Cardiac fibroblast (primary cell): ENCODE measurements at places on chromosomes 3 and 15.
A peak's percentile ranks its signal among the peaks of the same experiment; 100 is the strongest.

- DNase-seq: peak; percentile 58
These were observed 37.8 kb upstream of the MED12L start for GRCh38 chr3:151047636-151048035.

GRCh38 chr3:134317106-134317947, 56.9 kb downstream of the AMOTL2 start:
- peak; percentile 53 for DNase-seq

DNA sequence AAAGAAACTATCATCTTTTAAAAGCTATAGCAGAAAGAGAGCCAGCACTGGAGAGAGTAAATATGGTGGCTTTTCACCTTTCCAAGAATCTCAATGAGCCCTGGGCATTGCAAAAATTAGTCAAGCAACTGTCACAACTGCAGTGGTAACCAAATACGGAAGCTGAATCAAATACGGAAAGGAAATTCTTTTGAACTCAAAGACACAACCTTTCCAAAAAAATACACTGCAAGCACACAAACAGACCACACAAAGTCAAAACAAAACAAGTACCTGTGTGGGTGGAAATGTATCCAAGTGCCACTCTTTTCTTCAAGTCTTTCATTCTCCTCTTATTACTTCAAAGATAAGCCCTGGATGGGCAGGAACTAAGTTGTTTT, 17.6 kb downstream of the VGLL4 start:
- no peak for DNase-seq

DNA sequence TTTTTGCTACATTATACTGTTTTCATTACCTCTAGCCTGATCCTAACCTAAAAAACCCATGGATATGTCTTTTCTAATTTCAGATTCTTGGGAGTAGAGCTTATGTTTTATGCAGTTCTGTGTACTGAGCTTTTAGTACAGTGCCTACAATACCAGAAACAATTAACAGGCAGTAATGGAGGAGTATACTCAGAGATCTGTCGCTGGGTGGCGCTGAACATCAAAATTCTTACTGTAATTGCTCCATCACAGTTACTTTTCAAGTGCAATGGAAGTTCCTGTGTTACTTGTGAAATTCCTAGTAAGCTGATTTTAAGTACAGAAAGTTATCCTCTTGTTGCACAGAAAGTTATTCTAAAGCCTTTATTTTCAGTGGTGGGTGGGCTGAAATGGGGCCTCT, 66.9 kb downstream of the RNF13 start:
- DNase-seq: peak; percentile 83

GRCh38 chr15:56969265-56969895, 50.9 kb downstream of the TCF12 start:
- DNase-seq: no peak

GRCh38 chr3:35864871-35865270, 225.5 kb downstream of the ARPP21 start:
- DNase-seq: no peak

DNA sequence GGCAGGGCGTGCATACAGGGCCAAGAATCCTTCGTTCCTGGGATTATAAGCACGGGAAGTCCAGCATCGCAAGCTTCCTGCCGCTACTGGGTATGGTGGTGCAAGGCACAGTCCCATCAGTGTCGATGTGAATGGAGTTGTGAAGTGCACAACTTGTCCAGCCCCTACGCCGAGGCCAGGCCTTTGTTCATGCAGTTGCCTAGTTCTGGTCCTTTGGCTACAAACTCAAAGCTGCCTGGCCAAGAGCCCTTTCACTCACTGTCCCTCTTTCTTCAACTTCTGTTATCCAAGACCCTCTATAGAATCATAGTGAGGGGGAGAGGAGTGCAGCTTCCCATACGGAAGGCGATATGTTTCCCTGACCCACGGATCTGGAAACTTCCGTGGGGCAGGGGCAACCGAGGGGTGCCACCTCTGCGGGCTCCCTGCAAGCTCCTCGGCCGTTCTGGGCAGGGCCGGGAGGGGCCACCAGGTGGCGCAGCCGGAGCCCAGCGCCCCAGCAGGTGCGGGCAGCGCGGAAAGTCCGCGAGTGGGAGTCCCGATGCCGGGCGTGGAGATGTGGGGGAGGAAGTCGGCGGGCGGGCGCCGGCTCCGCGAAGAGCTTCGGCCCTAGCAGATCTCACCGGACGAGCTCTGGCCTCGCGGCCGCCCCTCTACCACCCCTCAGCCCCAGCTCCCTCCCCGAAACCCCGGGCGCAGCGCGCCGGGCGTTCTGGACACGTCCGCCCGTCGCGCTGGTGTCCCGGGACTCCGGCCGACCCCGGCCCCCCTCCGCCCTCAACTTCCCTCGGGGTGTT, 693 bp downstream of the RASGRP1 start:
- peak; percentile 42 for DNase-seq

DNA sequence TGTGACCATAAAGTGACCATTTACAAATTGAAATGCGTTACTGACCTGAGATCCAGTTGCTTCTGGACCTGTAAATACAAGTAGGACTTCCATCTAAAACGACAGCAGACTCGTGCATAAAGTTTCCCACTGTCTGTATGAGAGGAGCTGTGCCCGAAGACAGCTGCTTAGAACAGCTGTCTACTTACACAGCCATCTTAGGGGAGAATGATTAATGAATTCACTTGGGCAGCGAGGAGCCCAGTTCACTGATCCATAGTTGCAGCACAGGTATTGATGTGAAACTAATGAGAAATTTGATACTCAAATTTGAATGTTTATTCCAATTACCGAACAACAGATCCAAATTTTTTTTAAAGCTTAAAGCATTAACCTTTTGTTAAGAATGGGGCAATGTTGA, 748.1 kb downstream of the NR2F2 start:
- no peak for DNase-seq

DNA sequence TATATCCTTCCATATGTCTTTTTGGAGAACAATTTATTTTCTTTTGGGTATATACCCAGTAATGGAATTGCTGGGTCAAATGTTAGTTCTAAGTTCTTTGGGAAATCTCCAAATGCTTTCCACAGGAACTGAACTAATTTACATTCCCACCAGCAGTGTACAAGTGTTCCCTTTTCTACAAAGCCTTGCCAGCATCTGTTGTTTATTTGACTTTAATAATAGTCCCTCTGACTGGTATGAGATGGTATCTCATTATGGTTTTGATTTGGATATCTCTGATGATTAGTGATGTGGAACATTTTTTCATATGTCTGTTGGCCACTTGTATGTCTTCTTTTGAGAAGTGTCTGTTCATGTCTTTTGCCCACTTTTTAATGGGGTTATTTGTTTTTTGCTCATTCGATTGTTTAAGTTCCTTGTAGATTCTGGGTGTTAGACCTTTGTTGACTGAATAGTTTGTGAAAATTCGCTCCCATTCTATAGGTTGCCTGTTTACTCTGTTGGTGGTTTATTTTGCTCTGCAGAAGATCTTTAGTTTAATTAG, 48.4 kb downstream of the TMEM45A start:
- DNase-seq: no peak

- peak; percentile 97 for DNase-seq
These were observed 462.4 kb upstream of the THBS1 start for GRCh38 chr15:39118510-39118909.

DNA sequence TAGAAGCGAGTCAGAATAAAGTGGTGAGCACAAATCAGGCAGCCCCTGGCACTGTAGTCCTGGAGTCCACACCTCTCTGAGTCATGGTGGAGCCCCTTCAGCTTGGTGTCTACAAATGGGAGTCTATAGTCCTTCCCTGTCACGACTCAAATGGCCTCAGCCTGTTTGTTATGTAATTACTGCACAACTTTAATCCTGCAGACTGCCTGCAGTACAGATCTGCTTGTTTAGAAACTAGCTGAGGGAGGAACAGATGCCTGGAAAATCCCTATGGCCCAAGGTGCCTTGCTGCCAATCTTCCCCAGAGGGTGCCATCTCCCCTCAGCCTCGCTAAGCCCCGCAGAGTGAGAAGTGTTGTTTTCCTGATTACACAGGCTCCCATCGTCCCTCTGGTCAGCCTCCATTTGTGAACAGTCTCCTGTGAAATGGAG, 3.9 kb upstream of the CXCR6 start:
- no peak for DNase-seq

- no peak for DNase-seq
These were observed 129.2 kb upstream of the PLXND1 start for GRCh38 chr3:129735638-129736037.

DNA sequence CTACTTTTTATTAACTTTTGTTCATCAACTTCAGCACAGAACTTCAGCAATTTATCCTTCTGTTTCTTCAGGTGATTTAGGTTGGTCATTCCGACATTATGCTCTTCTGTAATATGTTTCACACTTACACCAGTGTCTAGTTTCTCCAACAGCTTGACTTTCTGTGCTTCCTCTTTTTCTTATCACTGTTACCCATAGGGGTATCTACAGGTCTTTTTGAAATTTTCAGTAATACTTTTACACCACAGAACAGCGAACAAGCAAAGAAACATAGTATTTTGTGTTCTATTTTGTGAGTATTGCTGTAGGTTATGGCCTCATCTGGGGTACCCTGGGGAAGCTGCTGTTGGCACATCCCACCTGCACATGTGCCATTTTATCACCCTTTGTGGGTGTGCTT, 260.7 kb downstream of the NSUN3 start:
- DNase-seq: no peak

GRCh38 chr3:170132335-170132734, 49.2 kb downstream of the PHC3 start:
- peak; percentile 28 for DNase-seq

- DNase-seq: no peak
These were observed 58.6 kb upstream of the SLC12A8 start for GRCh38 chr3:125271127-125271526.

DNA sequence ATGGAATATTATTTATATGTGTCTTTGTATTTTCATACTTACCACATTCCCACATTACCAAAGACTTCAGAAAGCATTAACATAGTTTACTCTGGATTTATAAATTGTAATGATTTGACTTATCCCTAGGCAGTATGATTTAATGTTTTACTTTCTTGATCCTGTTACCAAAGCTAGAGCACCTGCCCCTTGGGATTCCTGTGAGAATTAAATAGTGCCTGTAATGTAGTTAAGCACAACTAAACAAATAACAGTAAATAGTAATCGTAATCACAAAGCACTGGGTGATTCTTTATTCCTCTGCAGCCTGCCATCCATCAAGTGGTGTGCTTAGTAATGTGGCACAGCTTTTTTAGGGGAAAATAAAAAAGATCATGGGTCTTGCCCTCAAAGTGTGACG, 39.1 kb downstream of the ATP2C1 start:
- no peak for DNase-seq

DNA sequence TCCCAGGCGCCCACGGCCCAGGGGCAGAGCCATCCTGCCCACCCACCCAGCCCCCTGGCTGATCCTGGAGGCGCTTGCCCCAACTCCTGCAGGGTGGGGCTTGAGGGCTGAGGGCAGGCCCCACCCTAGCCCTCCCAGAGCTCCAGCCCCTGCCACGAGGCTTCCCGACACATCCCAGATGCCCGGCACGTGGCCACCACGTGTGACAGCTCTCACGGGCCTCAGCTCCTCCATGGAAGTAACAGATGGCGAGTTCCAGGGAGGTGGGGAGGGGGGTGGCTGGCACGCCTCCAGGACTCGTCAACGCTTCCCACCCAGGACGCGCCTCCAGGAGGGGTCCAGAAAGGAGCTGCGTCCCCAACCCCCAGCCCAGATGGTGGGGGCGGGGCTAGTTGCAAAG, 29.1 kb downstream of the PLXND1 start:
- no peak for DNase-seq

GRCh38 chr3:178514401-178514800, 21.8 kb upstream of the KCNMB2 start:
- no peak for DNase-seq

GRCh38 chr3:72381584-72381983, 466.7 kb downstream of the SHQ1 start:
- DNase-seq: no peak

- no peak for DNase-seq
These were observed 1.6 kb downstream of the KY start for GRCh38 chr3:134649106-134649705.

- DNase-seq: peak; percentile 53
These were observed 19.0 kb downstream of the THBS1 start for GRCh38 chr15:39599871-39600270.

DNA sequence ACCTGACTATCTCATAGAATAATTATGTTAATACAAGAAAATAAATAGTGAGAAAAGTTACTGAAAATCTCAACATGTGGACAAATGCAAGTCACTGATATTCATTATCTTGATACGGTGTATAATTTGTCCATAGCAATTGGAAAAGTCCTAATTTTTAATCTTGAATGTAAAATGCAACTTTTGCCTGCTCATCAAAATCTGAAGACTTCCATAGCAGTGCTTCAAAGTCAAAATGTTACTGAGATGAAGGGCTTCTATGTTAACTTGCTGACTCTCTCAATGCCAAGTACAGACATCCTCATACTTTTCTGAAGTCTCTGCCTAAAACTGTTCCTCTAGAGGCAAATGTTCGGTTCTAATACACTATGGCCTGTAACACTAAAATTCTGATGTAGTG, 1300.1 kb upstream of the EPHA6 start:
- no peak for DNase-seq

GRCh38 chr3:18237251-18238005, 187.7 kb downstream of the SATB1 start:
- peak; percentile 74 for DNase-seq

- no peak for DNase-seq
These were observed 164.3 kb downstream of the LRRK1 start for GRCh38 chr15:101083336-101084045.

- DNase-seq: no peak
These were observed 49.3 kb downstream of the FGD5 start for GRCh38 chr3:14867936-14868570.

DNA sequence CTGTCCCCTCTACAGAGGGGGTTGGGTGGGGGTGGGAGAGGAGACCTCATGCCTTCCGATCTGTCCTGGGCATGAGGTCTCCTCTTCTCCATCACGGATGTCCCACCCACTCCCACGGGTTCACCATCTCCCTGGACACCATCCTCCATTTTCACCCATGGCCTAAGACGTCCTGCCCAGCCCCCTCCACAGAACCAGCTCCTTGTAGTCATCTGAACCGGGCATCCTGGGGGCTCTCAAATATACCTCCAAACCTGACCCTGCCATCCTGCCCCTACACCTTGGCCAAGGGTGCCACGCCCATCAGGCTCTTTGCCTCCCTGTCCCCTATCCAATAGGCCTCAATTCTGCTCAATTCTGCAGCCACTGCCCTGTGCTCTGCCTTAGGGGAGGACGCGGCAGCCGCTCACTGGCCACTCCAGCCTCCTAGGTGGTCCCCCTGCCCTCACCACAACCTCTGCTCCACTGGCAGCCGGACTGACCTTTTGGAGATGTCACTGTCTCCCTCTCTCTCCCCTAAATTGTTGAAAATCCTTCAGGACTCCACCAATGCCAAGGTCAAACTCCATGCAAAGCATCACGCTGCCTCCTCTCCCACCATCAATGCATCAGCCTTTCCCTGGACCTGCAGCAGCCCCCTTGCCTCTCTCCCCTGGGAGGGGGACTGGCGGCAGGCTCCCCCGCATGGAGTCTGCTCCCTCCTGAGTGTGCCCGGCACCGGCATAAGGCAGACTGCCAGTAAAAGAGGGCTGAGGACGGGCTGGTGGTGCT, 9.4 kb upstream of the ANPEP start:
- no peak for DNase-seq

- peak; percentile 95 for DNase-seq
These were observed 30.5 kb upstream of the APH1B start for GRCh38 chr15:63246691-63247469.

- peak; percentile 26 for DNase-seq
These were observed 610 bp downstream of the EPHB3 start for GRCh38 chr3:184561913-184562877.

GRCh38 chr3:196916221-196916620, 26.1 kb downstream of the NCBP2 start:
- no peak for DNase-seq
